ENCODE measurements at places on chromosomes 11 and 22.

- DNase-seq = no peak
Measured at GRCh38 chr11:9815486-9816136, 151.7 kb downstream of the SWAP70 start.

GRCh38 chr22:39535357-39535725 is 2.8 kb upstream of the RPS19BP1 start:
- DNase-seq = no peak

DNA sequence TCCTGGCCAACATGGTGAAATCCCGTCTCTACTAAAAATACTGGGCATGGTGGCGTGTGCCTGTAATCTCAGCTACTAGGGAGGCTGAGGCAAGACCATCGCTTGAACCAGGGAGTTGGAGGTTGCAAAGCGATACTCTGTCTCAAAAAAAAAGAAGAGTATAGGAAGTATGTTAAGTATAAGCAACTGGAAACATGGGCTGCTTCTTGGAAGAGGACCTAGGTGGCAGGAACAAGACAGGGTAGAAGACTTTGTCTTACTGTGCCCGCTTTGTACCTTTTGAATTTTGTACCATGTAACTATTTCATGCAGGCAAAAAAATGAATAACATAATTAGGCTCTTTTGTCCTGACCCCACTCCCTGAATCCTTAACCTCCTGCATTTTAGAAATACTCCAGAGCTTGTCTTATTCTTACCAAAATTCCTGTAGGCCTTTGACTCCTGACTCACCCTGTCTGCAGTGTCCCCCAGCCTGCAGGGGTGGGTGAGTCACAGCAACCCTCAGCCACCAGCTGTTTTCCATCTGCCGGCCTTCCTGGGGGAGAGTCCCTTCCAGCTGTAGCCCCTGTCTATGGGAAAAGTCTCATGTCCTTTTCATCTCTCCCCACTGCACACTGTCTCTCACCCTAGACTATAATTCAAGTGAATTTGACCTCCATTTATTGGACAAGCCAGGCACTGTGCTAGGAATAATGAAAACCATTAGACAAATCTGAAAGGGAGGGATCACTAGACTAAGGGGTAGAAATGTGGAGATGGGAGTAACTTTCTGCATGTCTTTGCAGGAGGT is 41.8 kb downstream of the TXN2 start:
- peak; percentile 31 for DNase-seq

GRCh38 chr11:79434283-79434682 is 6.5 kb downstream of the TENM4 start:
- DNase-seq = no peak

- DNase-seq = no peak
Measured at GRCh38 chr11:132187814-132188213, 817.4 kb downstream of the NTM start.

DNA sequence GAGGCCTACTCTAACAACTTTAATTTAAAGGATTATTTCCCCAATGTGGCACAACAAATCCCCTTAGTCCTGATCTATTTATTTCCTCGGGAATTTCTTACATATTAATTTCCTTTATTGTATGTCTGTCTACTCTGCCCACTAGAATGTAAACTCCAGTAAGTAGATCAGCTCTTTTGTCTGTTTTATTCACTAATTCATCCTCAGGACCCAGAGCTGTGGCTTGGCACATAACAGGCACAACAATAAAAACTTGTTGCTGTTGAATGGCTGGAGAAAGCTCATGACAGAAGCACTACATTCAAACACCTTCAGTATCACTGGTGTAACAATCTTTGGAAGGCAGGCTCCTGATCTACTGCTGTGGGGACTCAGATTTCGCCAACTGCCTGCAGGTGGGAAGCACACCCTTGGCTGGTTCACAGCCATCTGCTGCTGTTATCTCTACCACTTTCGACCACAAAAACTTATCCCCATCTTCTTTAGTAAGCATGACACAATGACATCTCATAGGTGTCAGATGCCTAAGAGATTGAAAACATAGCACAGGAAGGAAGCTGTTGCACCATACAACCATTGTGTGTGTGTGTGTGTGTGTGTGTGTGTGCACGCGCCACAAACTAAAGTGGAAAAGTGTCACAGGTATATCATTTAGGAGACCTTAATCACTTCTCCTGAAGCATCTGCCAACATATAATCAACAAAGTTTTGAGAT is 11.9 kb downstream of the HIRA start:
- DNase-seq = peak; percentile 65

DNA sequence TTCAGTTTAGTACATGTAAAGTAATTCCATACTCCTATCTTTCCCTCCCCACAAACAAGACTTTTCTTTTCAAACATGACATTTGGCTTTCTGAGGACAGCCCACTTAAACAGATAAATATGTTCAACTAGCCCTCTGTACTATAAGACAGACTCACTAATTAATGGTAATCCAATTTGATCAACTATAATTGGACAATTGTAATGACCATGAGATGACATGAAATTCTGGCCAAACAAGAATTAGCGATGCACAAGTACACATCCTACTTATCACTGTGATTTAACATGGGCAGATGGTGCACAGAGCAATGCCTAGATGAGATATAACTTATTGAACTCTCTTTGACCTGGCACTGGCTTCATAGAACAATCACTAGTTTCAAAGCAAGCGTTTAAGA is 1033.7 kb upstream of the CCDC90B start:
- DNase-seq = no peak

DNA sequence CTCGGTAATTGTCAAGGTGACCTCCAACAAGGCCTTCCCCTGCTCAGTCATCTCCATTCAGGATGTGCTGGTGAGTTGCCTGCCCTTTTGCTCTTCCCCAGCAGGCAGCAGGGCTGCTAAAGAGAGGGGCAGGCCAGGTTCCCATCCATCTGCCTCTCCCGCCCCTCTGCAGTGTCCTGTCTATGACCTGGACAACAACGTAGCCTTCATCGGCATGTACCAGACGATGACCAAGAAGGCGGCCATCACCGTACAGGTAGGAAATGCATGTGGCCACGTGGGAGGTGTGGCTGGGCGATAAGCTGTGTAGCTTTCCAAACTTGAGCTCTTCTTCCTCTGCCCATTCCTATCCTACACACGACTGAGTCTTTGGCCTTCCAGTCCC is 4.0 kb downstream of the SIDT2 start:
- no peak for DNase-seq

GRCh38 chr11:9688716-9689511 is 25.0 kb downstream of the SWAP70 start:
- DNase-seq = peak; percentile 22

DNA sequence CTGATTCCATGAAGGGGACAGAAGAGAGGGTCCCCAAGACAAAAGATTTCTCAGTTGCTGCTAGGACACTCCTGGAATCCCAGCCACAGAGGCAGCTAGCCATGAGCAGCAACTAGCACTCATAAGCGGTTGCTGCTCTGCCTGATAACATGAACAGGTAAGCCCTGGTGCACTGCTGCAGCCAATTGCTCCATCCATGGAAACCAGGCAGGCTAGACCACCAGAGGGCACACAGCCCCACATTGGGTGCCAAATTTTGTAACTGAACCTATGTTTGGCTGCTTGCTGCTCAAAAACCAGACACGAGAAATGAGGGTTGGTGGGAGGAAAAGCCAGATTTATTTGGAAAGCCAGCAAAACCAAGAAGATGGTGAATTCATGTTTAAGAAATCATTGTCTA is 21.9 kb upstream of the QSER1 start:
- DNase-seq = peak; percentile 13

- DNase-seq = no peak
Measured at GRCh38 chr11:123427405-123427804, 2.7 kb upstream of the GRAMD1B start.

- DNase-seq = peak; percentile 27
Measured at GRCh38 chr22:45308957-45309421, 745 bp upstream of the FAM118A start.

DNA sequence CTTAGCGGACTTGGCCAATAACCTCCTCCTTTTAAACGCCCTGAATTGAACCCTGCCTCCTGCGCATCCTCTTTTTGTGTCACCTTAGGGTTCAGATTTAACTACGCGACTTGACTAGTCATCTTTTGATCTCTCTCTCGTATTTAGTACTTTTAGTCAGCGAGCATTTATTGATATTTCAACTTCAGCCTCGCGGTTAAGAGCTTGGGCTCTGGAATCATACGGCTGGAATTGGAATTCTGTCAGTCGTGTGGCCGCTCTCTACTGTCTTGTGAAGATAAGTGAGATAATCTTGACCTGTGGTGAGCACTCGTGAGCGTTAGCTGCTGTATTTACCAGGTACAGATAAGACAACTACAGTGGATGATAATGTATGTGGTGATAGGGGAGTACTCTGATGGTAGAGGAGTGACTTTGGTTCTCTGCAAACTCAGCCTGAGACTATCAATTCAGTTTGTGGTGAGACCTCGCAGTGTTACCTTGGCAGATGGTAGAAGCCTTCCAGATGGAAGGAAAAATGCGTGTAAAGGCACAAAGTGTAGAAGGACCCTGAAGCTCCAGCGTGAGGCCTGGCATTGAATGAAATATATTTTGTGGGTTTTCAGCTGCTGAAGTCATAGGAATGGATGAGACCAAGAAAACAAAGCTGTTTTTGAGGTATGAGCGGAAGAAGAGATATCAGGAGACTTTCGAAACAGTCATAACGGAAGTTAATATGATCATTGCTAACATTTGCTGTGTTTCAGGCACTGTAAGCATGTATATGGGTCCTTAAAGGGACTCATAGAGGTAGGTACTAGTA is 682 bp downstream of the ATM start:
- peak; percentile 77 for DNase-seq

DNA sequence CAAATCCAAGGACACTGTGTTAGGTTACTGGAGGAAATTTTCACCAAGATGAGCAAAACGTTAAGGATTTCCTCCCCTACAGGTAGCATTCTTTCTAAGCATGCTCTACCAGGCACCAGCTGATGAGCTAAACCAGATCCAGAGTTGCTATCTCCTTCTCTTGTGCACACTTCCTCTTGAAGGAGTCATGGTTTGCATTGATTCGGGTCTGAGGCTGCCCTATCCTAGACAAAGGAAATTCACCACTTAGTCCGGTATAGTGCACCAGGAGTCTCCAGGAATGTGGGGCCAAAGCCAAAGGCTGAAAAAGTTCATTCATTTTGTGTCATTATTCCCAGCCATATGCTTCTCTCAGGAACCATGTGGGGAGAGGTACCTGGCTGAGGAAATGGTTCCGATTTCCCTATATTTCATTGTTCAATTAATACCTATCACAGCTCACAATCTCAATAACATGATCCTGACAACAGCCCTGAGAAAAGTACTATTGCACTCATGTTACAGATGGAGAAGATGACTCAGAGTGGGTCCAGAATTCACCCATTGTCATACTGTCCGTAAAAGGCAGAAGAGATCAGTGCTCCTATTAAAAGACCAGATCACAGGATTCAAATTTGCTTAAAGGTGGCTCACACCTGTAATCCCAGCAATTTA is 39.1 kb downstream of the SLC35F2 start:
- no peak for DNase-seq

DNA sequence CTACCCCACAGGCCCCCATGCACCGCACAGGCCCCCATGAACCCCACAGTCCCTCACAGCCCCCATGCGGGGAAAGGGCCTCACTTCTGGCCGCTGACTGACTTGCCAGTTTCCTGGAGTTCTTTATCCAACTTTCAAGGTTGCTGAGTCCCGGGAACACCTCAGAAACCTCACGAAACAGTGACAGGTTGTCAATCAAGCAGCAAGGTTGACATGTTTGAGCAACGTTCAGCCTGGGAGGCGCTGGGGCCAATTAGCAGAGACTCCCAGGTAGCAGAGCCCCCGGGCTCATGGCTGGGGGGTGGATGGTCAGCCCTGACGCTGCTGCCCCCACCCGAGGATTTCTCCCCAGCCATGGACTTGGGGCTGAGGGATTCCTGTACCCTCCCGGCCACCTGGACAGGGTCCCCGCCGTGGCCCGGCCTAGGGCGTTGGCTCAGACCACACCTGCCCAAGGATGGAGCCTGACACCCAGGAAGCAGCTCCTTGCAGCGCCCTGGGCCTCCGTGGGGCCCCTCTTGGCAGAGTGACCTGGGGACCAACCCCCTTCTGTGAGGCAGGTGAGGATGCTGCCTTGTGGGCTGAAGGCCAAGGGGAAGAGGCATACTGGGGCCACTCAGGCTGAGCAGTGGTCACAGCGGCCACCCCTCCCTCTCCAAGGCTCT is 33.8 kb upstream of the CCDC188 start:
- no peak for DNase-seq

DNA sequence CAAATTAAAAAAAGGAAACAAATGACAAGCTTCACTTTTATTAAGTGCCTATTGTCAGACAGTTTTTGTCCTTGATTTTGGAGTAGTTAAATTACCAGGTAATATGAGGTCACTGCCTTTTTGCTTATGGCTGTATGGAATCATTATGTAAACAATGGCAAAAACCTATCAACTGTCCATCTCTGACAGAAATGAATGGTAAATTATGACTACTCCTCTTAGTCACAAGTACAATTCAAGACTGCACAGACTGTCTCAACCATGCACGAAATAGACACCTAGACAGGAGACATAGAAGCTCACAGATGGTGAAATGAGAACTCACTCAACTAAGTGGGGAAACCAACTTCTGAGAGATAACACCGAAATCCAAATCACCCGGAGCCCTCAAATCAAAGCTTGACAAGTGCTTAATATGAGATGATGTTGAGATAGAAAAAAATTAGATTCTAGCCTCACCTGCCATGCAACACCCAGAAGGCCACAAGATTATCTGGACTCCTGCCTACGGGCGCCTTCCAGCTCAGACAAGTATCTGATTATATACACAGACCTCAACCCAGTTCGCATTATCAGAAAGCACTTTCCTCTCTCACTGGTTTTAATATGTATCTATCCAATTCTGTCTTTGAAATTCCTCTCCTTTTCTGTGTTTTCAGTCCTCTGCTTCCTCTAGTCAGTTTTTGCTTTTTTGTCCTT is 199.3 kb downstream of the CADM1 start:
- DNase-seq = no peak

All from stimulated activated CD4-positive, alpha-beta T cell treated with anti-CD3 and anti-CD28 coated beads, Interleukin-1b, Interleukin-23, amount 100 ng/mL, for 48 hours (primary cell).